Stimulated activated CD8-positive, alpha-beta memory T cell treated with anti-CD3 and anti-CD28 coated beads, Interleukin-15, amount 100 ng/mL, for 4 hours (primary cell): ENCODE measurements at places on chromosomes 12 and 14.

DNA sequence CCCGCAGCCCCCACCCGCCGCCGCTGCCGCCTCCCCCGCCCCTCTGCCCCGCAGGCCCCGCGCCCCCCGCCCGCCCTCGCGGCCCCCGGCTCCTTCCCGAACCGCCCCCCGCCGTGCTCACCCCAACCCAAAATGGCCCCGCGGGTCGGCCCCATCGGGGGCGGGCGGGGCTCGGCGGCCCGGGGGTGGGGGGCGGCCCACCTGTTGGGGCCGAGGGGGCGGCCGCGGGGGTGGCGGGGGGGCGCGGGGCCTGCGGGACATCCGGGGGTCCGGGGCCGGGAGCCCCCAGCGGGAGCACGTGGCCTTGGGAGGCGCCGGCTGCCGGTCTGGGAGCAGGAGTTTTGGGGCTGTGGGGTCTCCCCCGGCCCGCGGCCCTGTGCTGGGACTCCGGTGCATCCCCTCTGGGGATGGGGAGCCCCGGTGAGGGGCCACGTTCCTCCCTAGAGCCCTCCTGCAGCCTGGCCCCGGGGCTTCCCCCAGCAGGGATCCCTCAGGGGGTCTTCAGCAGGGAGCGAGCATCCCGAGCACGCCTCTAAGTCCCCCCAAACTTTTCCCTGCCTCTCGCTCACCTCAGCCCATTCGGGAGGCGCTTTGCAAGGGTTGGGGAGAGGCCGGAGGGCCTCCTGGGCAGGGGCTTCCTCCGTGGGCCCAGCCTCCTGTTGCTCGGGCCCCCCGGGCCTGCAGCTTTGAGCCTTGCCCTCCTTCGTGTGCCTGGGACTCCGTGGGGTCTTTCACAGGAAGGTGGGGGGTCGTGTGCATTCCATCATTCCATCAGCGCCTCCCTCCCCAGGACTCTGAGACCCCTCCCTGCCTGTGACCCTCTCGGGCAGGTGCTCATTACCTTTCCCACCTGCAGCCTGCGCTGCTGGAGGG, 710 bp downstream of the MTA1 start:
- no peak for DNase-seq

DNA sequence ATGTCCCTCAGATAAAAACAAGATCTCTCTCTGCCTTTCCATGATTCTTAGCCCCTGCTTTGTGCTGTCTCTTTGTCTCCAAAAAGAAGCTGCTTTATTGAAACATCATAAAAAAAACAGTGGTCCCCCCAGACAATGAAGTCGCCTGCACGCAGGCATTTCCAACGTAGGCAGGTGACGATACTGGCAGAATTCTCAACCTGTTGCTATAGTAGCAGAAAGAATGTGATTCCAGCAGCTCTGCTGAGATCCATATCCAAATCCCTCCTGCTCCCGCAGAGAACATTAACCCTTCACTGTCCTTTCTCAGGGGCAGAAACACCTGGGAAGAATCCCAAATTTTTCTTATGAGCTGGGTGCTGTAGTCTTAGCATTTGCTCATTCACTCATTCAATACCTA, 84.8 kb downstream of the STON2 start:
- DNase-seq, result no peak

GRCh38 chr14:103521951-103522563, 573 bp downstream of the CKB start:
- no peak for DNase-seq

- DNase-seq, result peak; percentile 32
Observed at GRCh38 chr12:52041695-52042123, 9.5 kb upstream of the NR4A1 start.

GRCh38 chr12:72285861-72286260, 13.7 kb downstream of the TRHDE start:
- no peak for DNase-seq

DNA sequence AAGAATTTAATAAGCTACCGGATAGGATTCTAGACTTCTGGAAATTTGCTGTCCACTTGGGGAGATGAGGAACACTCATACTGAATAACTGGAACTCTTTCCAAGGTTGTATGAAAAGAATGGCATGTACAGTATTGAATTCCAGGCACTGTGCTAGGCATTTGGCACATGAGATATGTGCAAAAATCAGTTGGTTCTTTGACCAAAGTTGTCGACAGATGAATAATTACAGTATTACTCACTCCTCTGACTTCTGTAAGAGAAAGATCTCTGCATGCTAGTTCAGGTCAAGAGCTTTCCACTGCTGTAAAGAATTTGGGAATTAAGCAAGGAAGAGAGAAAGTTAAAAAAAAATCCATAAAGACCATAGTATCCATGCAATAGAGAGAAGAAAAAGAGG, 764.7 kb downstream of the BCL11B start:
- DNase-seq, result no peak

DNA sequence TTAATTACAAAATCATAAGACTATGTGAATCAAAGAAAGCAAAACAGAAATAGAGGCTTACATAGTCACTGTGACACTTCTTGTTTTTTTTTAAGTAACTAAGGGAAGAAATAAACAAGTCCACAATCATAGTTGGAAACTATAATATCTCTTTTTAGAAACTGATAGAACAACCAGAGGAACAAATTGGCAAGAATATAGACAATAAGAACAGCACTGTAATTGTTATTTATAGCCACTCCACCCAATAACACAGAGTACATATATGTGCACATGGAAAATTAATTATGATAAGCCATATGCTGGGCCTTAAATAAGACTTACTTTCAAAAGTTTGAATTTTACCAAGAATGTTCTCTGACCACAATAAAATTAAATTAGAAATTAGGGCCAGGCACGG, 101.1 kb downstream of the PLEKHG7 start:
- DNase-seq, result no peak

DNA sequence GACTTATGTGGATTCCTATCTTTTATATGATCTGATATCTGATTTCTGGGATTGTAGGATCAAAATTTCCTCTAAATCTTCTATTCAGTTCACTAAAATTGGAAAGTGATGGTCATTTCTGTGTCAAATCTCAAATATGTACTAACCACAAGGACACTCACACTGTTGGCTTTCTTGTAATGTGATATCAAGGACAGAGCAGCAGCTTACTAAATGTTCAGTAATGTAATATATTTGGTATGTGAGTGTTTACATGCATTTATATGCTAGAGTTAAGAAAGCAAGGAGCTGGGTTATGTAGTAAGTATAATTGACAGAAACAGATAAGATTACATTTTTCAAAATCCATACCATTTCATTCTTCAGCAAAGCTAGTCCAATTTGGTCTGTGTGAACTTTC, 16.5 kb downstream of the PUS7L start:
- no peak for DNase-seq

DNA sequence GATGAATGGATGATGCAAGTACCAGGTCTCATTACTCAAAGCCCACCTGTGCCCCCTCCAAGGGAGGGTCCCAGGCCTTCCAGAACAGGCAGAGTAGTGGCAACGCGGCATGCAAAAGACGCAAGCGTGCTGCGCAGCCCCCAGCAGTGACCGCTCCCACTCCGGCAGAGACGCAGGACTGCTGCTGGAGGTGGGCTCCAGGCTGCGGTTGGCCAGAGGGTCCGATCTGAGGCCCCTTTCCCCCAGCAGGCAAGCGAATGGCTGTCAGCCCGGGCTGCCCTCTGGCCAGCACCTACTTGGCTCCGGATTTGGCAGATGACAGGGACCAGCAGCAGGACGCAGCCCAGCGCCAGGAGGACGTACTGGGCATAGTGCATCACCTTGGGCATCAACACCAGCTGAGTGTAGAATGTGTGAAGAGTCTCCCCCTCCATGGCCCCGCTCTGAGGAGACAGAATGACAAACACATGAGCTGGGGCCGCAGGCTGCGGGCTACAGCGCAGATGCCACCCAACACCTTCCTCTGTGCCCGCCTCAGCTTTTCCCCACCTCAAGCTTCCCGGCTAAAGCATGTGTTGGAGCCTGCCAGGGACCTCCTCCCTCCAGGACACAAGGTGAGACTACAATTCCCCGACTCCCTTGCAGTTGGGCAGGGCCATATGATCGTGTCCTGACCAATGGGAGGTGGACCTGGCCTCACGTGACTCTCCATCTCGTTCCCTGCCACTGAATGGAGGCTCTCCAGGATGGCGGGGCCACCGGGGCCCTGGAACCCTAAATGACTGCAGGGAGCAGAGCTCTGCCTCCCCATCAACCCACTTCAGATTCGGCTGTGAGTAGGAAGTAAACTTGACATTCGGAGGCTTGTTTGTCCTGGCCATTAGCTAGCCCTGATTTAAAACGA, 77.4 kb downstream of the SCARB1 start:
- DNase-seq, result no peak

GRCh38 chr14:95686935-95687334, 709 bp downstream of the TCL1B start:
- DNase-seq, result no peak

DNA sequence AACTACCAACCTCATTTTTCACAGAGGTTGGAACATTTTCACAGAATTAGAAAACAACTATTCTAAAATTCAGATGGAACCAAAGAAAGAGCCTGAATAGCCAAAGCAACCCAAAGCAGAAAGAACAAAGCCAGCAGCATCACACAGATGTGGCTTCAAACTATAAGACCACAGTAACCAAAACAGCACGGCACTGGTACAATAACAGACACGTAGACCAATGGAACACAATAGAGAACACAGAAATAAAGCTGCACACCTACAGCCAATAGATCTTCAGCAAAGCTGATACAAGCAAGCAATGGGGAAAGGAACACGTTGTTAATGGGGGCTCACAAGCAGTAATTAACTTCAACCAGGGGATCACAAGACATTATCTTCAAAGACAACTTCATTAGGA, 87.8 kb upstream of the FERMT2 start:
- DNase-seq, result no peak

DNA sequence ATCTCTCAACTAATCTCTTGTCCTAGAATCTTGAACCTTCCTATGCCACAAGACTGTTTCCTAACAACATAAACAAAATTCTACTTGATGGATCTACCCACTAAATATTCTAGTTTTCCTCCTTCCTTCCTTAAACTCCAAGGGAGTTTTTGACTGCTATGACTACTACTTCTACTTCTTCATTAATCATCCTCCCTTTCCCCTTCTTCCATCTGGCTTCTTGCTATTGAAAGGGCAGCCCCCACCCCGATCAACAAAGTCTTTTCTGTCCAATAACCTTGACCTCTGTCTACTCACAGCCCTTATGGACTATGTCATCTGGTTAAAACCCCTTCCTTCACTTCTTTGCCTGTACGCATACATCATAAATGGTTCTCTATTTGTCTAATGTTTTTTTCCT, 5.6 kb downstream of the LTA4H start:
- DNase-seq, result no peak

- DNase-seq, result no peak
Observed at GRCh38 chr14:28754209-28754985, 12.2 kb upstream of the FOXG1 start.

- no peak for DNase-seq
Observed at GRCh38 chr12:80140005-80140404, 40.7 kb downstream of the OTOGL start.

- DNase-seq, result no peak
Observed at GRCh38 chr12:93785249-93786010, 108.3 kb downstream of the CRADD start.

GRCh38 chr12:100993916-100994450, 199.4 kb downstream of the ANO4 start:
- DNase-seq, result no peak

- no peak for DNase-seq
Observed at GRCh38 chr14:56474419-56475022, 105.1 kb upstream of the TMEM260 start.

DNA sequence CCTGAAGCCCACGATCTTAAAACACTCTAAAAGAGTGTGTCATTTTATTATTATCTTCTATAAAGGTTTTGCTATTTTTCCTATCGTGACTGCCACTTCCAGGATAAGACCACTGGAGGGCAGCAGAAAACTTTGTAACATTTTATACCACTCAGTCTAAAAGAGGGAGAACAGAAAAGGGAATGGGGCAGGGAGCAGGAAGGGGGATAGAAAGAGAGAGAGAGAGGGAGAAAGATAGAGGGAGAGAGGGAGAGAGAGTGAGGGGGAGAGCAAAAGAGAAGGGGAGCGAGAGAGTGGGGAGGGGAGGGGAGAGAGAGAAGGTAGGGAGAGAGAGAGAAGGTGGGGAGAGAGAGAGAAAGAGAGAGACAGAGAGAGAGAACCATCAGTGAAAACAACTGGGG, 2.0 kb upstream of the ART4 start:
- DNase-seq, result no peak

DNA sequence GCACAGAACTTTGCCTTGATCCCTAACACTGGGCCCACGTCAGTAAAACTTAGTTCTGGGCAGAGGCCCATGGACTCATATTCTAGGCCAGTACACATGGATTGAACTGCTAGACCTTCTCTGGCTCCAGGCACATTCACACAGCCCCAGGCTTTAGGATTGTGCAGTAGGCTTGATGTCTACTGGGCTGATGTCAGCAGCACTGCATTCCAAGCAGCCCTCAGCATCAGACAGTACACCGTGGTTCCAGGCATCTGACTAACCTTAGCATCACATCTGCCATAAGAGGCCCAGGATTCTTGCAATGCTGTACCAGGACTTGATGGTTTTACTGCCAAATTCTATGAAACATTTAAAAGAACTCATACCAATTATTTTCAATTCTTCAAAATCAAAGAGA, 301.9 kb downstream of the CCER1 start:
- no peak for DNase-seq

GRCh38 chr14:93200553-93200952, 6.3 kb downstream of the GON7 start:
- no peak for DNase-seq

- no peak for DNase-seq
Observed at GRCh38 chr14:69335371-69335771, 62.7 kb downstream of the ERH start.

GRCh38 chr12:42027546-42027945, 117.1 kb downstream of the GXYLT1 start:
- DNase-seq, result no peak

- DNase-seq, result no peak
Observed at GRCh38 chr12:56836317-56836716, 73.2 kb downstream of the HSD17B6 start.

DNA sequence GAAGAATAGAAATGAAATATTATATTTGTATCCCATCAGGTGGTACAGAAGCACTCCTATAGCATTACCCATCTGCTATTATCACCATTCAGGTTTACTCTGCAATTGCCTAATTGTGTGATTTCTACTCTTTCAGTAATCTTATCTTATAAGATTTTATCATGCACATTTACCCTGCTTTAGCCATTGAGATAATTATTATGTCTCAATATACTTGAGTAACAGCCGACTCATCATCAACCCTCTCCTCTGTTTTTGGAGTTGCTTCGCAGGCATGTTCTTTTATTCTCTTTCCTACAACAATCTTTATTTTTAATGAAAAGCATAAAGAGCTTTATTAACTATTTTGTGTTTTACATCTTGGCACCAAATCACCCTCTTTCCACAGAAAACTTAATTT, 419.9 kb downstream of the LRIG3 start:
- no peak for DNase-seq

DNA sequence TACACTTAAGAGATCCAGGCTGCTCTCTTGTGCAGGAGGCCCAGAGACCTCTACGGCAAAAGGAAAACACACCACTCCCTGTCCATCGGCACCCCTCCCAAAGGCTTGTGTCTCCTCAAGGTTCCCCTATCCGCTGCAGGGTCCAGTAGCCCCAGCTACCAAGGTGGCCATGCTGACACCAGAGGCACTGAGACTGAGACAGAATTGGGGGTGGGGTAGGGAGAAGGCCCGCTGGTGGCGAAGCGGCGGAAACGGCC, 590 bp downstream of the DDIT3 start:
- DNase-seq, result peak; percentile 15

GRCh38 chr14:89138846-89139245, 278.2 kb downstream of the FOXN3 start:
- no peak for DNase-seq

GRCh38 chr12:39873065-39873464, 232.8 kb downstream of the SLC2A13 start:
- no peak for DNase-seq
